ENCODE measurements at places on chromosomes 2 and 18. TPM values are rescaled to one million over a fixed set of nuclear protein-coding genes. Genes with fewer than 3 reads are reported as not detected.
A peak's percentile ranks its signal among the peaks of the same experiment; 100 is the strongest.

DNA sequence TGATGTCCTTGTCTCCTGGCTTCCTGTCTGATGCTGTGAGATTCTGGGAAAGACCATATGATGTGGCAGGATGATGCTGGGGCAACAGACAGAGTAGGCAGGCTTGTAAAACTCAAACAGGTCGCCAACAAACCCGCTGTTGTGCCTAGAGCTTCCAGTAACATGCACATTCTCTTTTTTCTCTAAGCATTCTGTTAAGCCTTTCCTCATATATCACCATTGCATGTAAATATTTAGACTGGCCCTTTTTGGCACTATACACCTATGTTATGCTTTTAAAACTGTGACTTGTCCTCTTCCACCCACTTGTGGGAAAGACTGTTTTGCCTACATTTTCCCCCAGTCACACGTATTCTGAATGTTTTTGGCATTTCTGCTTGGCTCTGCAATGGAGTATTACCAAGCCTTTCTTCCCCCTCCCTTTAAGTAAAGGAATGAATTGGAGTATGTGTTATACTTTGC lies 250.4 kb upstream of the TANK start:
- DNase-seq = no peak

GRCh38 chr2:169362118-169362893 lies at the start of gene LRP2:
LRP2 (minus strand) TSS chr2:169362534; CDS start chr2:169362399, 135 bp downstream.
- DNase-seq = peak; percentile 33

DNA sequence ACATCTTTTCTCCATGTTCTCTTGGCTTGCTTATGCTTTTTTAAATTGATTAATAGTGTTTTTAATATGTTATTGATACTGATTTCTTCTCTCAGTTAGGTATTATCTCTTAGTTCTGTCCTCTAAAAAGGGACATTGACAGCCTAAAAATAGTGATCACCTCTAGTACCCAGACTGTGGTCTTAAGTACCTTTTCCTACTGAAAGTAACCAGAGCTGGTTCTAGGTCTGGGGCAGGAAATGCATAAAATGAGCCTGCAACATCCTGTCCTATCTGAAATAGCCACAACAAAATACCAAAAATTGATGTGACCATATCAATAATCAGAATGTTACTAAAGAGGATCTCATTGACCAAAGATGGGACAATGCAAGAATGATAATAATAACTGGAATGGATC lies 113.3 kb downstream of the DNAH6 start:
- no peak for DNase-seq

TMEM247 gene
- total RNA-seq = not detected

GRCh38 chr2:142286618-142287017 lies 155.8 kb upstream of the LRP1B start:
- no peak for DNase-seq

GRCh38 chr2:171297956-171298355 lies 135.8 kb downstream of the METTL8 start:
- no peak for DNase-seq

DNA sequence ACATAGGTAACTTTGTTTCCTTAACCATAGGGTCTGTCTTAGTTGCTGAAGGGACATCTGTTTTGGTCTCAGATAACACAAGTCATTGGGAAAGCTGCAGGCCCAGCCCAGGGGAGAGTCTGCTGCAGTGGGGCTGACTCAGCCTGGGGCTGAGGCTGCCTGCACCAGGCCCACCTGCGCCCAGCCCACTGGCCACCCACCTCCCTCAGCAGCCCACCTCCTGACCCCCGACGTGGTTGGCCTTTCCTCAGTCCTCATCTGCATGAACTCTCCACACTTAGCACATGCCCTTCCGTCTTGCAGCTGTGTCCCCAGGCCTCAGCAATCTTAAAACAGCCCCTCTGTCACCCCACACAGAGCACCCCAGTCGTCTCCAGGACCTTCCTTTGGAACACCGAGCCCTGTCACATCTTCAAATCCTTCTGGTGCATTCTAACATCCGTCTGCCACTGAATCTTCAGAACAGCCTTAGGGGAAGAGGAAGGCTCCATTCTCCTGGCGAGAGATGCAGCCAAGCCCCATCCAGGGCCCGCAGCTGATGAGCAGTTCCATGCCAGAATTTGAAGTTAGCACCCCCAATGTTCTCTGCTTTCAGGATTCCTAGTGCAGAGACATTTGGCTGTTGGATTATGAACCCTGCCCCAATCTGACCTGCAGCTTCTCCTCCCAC lies 231.4 kb downstream of the SEPTIN10 start:
- no peak for DNase-seq

SERPINB2 gene
- 1.7 TPM for total RNA-seq

DNA sequence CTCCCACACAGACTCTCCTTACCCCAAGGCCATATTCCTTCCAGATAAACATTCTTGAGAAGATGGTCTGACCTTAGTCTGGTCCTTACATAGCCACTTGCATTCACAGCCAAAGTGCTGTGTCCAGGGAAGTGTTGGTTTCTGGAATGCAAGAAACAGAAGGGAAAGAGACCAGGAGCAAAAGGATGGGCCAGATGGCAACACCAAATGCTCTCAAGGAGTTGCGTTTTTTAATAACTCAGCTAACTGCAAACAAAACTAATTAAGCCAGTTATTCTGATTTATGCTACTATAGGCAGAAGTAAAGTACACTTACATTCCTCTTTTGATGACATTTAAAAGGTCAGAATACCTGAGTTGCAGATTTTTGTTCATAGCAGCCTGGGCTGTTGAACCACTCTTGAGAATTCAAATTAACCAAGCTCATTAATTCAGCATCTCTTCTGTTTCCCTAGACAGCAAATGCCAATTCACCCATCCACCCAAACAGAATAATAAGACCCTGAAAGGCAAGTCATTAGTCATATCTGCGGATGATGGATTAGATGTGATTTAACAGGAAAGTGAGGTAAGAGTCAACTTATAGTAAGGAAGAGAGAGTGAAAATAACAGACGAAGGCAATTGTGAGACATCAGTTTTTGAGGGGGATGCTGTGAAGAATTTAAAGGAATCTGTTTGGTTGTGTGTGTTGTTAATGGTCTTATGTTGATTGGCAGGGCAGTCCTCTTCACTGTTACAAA lies 18.8 kb downstream of the CCDC85A start:
- DNase-seq = no peak

- DNase-seq = no peak
Measured at GRCh38 chr2:231050018-231050901, 6.4 kb upstream of the PSMD1 start.

SLC30A3 gene
- total RNA-seq = not detected

DNA sequence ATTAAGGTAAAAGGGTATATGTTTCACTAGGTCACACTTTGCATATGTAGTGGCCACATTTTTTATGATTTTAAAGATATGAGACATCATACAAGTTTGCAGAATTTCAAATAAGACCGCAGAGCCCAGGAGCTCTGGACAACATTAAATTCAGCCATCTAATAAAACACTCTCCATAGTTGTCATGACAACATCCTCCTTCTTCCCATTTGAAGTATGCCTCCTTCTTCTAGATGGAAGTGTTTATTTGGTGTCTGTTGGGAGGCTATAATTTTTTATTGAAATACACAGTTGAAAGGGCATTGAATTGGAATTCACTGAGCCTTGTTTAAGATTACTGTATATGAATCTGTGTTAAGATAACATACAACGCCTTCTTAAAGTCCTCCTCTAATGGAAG lies 467.3 kb downstream of the CMPK2 start:
- DNase-seq = no peak

- no peak for DNase-seq
Measured at GRCh38 chr2:98601532-98602132, 6.7 kb downstream of the COA5 start.

GRCh38 chr2:182117196-182117595 lies 131.5 kb downstream of the PPP1R1C start:
- DNase-seq = no peak
